ENCODE measurements at places on chromosomes 6 and 20.

GRCh38 chr6:128364766-128365519 lies 155.5 kb downstream of the PTPRK start:
- no peak for DNase-seq

DNA sequence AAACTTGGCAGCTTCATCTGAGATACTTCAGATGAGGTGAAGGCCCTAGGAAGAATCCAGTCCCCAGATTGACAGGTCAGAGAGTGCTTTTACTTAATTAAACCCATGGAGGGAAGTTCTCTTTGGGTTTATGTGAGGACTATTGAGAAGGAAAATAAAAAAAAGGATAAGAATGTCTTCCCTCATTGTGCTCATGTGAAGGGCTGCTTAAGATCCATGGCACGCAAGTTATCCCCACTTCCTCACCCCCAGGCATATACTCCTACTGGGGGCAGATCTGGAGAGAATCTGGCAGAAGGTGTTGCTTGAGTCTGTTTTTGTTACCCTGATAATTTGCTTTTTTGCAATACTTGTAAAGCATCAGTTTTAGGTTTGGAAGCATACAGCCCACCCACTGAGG lies 322.9 kb upstream of the TFAP2D start:
- DNase-seq: no peak

DNA sequence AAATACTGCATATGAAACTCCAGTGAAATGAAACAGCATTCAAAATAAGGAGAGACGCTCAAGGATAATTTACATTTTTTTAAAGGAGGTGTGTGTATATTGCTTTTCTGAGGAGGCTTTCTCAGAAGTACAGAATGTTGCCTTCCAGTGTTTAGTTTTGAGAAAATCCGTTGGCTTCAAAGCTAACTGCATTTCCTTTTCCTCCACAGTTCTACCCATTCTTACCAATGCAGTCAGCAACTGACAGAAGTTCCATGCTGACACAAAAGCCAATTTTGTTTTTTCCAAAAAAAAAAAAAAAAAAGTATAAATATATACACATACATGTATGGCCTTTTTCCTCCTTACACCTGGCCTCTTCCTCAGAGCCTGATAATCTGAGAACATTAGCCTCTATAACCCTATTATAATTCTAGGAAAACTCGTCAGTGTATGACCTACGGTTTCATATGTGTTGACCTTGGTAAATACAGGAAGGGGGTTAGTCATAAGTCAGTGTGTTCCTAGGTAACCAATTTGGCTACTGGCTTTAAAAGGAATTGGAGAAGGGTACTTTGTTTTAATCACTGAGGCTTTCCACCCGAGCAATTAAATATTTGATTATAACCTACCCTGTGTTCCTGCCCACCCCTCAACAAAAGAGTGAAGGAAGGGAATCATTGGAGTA lies 24.2 kb downstream of the MGME1 start:
- no peak for DNase-seq

DNA sequence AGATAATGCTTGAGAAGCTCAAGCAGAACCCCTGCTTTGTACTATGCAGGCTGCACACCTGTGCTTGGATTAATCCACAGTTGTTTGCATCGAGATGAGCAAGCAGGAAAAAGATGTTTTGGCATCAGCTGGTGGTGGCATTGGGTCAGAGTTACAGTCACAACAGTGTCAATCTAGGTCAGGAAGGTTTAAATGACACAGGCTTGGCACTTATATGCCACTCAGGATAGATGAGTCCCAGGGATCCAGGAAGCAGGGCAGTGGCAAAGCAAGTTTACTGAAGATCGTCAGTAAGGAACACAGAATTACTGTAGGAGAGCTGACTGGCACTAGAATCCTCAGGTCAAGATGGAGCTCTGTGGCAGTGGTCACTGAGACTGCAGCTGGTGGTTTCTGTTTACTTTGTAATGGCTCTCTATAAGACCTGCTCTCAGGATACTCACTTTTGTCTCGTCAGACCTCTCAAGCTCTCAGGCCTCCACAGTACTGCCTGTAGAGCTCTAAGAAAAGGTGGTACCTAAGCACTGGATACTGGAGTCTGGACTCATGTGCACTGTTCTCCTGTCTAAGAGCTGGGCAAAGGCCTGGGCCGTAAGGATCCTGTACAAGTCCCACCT lies 110.1 kb upstream of the HS3ST5 start:
- no peak for DNase-seq

DNA sequence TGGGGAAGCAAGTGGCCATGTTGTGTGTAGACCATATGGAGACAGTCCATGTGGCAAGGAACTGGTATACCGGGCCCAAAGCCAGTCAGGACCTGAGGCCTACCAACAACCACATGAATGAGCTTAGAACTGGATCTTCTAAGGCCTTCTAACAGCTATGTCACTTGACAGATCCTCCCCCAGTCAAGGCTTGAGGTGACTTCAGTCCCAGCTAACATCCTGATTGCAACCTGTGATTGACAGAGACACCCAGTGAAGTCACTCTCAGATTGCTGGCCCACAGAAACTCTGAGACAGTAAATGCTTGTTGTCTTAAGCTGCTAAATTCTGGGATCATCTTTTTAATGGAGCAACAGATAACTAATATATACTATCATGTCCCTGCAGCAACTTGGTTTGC lies 32.9 kb downstream of the AHI1 start:
- DNase-seq: no peak

GRCh38 chr6:111812060-111813038 lies 60.9 kb downstream of the FYN start:
- DNase-seq: no peak

DNA sequence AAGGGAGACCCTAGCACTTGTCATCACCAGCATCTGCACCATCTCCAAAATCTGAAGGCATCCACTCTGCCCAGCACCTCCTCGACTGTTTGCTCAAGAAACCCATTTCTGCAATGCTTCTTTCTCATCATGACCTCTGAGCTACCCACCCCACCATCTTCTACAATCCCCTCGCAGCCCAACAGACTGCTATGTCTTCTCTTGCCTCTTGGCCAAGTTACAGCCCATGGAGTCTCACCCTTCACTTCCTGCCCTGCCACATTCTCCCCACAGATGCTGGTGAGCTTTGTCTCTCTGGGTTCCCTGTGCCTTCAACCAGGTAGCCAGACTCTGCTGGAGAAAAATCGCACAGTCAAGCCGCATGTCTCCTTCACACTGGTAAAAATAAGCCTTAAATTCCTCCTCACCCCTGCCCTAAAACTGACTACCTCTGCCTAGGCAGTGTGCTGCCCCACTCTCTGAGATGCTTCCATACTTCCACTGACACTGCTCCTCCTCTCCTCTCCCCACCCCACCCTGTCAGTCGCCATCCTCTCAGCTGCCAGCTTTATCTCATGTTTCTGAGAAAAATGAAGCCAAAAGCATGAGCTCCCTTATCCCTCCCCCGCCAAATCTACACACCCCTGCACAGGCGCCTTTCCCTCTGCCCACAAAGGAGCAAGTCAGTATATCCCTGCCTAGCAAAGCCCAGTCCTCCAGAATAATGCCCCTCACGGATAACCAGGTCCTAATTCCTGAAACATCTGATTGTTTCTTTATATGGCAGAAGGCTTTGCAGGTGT lies 2.3 kb upstream of the TXNDC5 start:
- DNase-seq: no peak

DNA sequence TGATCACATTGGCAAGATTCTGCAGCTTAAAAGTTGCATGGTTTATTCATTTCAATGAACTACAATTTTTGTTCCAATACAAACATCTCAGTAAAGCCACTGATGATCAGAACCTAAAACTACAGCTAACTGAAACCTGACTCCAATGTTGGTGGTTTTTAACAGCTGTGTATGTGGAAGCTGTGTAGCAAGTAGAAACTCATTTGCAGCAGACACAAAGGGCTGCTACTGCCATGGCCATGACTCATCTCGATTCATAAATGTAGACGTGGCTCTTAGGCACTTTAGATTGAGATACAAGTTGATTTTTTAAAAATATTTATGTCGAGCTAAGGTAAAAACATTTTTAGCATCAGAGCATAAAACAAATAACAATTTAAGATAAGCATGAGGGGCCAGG lies 19.5 kb upstream of the MAP3K4 start:
- no peak for DNase-seq

- no peak for DNase-seq
Observed at GRCh38 chr6:53765270-53765669, 29.5 kb upstream of the LRRC1 start.

- no peak for DNase-seq
Observed at GRCh38 chr6:117955684-117956256, 48.7 kb downstream of the SLC35F1 start.

GRCh38 chr6:4030669-4031068 lies 48.3 kb downstream of the FAM217A start:
- DNase-seq: no peak

DNA sequence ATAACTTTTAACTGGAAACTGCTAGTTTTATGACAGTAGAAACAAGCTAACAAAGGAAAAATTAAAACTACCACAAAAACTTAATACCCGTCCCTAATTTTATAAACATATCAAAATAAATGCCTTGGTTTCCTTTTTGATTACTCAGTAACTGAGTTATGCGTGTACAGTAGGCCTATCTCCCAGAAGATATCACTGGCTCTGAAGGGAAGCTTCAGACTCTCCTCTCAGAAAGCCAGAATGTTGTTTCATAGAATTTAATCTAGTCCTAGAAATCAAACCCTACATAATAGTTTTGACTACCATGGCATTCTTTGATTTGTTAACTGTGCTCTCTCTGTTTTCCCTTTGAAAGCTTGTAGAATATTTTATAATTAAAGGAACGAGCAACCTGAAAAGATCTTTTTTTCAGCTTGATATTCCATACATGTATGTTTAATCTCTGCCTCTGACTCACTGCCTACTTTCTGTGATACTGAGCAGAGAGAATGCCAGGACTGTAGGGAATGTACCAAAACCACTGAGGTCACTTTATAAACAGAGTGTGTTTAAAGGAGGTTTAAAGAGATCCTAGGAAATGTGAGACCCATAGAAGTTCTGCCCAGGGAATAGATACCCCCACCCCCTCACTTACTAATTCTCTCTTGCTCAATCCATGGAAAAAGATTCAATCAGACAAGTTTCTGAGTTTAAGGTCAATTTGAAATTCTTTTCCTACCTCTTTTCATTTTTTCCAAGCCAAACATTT lies 311.5 kb downstream of the HDGFL1 start:
- no peak for DNase-seq

GRCh38 chr20:60840971-60841370 lies 411.1 kb upstream of the CDH4 start:
- no peak for DNase-seq

DNA sequence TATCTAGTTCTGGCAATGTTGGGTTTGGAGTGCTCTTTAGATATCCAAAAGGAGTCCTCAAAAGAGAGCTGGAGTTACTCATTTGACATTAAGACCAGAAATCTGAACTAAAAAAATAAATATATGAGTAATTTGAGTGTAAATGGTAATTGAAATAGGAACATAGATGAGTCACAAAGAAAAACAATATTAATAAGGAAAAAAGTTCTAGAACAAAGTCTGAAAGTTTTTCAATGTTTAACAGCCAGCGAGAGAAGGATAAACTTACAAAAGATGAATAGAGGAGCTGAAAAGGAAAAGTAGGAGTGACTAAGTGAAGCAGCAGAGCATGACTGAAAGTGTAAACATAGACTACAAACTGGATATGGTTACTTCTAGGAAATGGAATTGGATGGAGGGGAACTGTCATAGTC lies 46.8 kb downstream of the EPM2A start:
- DNase-seq: no peak

- DNase-seq: no peak
Observed at GRCh38 chr6:190596-191395, 101.5 kb upstream of the DUSP22 start.

- no peak for DNase-seq
Observed at GRCh38 chr6:167565884-167566599, 241.2 kb downstream of the TTLL2 start.

GRCh38 chr6:10747251-10747972 lies at the start of gene TMEM14B:
TSS of gene TMEM14B (plus strand) at chr6:10747805. CDS start at chr6:10749246, 1,441 bp downstream.
- peak; percentile 99 for DNase-seq

- no peak for DNase-seq
Observed at GRCh38 chr20:16469395-16469905, 103.8 kb downstream of the KIF16B start.

GRCh38 chr20:60535211-60535610 lies 577.0 kb downstream of the CDH26 start:
- no peak for DNase-seq

GRCh38 chr6:42335896-42336295 lies 115.8 kb downstream of the TRERF1 start:
- DNase-seq: no peak

DNA sequence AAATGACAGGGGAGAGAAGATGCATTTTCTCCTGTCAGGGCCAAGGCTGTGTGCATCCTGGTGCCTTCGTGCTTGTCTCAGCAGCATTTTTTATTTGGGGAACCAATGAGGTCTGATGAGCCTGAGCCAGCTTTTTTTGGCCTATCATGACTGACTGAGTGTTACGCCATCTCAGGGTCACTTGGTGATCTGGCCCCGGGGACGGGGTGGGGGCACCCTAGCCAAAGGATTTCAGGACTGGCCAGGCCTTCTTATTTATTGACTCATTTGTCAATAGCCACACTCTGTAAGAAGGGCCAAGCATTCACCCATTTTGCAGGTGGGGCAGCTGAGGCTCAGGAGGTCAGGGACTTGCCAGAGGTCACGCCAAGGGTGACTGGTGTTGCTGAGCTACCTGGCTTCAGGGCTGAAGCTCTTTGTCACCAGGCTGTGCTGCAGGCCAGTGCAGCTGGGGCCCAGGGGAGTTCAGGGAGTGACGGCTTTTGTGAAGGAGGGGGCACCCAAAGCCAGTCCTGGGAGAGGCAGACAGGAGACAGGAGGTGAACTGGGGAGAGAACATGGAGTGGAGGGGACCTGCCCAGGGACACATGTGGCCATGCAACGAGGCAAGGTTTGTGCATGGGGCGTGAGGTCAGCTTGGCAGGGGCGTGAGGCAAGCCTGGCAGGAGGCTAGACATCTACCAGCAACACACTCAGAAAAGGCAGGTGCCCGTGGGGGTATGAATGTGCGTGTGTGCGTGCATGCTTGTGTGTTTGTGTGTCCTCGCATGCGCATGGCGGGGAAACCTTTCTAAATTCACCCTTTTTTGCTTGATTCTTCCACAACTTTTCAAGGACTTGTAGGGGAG lies 31.1 kb downstream of the VSTM2L start:
- DNase-seq: no peak

DNA sequence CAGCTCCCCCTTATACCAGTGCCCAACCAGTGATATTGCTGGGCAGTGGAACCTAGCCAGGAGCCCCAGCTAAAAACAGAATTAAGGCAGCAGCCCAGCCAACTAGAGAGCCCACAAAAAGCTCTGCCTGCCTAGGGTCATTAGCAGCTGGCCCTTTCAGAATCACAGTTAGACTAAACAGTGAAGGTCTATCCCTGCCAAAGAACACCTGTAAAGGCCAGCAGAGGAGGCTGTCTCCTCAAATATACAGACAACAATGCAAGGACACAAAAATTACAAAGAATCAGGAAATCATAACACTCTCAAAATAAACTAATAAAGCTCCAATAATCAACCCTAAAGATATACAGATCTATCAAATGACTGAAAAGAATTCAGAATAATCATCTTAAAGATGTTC lies 77.8 kb upstream of the HTR1E start:
- no peak for DNase-seq
